ENCODE measurements at places on chromosomes 2 and 18.

DNA sequence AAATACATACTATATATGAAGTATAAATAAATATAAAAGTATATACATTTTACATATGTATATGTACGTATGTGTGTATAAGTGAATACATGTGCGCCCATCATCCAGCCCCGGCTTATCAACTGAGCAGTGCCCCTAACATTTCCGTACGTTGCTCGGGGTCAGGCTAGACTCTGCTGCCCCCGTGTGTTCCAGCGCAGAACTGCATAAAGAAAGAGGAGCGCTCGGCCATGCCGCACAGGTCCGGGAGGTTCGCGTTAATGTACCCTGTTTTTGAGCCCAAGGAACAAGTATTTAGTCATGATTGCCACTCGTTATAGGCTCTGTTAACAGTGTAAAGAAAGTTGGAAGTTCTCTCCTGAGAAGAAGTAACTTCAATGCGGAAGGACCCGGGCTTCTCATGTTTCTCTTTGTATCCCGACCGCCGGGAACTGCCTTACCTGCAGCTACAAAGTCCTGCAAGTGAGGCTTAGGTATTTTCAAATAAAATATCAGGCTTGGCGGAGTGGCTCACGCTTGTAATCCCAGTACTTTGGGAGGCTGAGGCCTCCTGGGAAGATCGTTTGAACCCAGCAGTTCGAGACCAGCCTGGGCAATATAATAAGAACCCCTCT is 55.7 kb downstream of the CD8B2 start:
- DNase-seq = peak; percentile 43

DNA sequence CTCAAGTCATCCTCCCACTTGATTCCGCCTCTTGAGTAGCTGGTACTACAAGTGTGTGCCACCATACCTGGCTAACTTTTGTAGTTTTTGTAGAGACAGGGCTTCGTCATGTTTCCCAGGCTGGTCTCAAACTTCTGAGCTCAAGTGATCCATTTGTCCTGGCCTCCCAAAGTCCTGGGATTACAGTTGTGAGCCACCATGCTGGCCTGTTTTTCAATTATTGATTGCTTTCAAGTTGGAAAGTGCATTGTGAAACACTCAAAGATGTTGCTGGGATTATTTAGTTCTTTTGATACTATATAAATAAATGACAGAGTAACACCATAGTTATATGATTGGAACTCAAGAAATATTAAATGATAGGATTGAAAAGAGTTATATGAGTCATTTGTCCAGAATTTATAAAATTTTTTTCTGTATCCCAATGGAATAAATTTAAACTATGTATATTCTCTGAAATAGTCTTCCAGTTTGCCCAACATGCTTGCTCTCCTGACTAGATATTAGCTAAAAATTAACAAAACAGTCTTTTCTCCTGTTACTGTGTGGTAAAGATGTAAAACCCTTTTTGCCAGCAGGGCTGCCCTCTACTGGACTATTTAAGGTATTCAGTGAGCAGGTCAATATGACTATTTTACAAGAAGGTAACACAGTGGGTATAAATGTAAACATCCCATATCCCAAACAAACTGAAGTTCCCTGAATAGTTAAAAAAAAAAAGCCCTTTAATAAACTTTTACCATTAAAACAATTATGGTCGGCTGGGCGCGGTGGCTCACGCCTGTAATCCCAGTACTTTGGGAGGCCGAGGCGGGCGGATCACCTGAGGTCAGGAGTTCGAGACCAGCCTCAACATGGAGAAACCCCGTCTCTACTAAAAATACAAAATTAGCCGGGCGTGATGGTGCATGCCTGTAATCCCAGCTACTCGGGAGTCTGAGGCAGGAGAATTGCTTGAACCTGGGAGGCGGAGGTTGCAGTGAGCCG is 42.7 kb downstream of the ACSL3 start:
- DNase-seq = peak; percentile 66

DNA sequence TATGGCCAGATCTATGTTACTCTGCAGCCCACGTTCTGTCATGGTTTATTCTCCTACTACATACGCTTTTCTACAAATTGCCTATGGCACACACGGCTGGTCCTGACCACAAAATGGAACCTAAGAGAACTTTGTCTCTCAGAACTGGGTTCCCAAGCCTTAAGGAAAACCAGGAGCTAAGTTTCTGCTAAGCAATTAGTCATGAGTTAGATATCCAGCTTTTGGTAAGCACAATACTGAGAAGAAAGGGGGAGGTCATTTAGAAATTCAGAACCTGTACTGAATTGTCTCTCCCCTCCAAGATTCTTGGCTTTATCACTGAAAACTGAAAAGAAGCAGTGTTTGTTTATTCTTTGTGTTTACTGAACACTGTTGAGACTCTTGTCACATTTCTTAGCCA is 283.5 kb upstream of the TANK start:
- DNase-seq = no peak

GRCh38 chr18:76866666-76867065 is 44.3 kb downstream of the ZNF236 start:
- DNase-seq = no peak

DNA sequence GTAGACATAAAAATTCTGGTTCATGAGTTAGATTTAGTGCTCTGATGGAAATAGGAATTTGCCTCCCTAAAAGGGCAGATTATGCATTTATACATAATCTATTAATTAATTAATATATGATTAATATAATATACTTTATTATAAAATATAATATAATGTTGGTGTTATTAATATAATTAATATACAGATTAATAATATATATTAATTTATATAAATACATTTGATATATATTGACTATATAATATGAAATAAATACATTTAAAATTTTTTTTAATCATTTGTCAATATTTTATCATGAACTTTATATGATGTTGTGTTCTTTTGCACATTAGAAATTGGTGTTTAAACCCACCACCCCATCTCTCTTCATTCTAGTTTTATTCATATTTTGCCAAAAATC is 652.1 kb upstream of the ZNF804A start:
- no peak for DNase-seq

- DNase-seq = no peak
Measured at GRCh38 chr18:54150226-54150625, 74.2 kb downstream of the MBD2 start.

DNA sequence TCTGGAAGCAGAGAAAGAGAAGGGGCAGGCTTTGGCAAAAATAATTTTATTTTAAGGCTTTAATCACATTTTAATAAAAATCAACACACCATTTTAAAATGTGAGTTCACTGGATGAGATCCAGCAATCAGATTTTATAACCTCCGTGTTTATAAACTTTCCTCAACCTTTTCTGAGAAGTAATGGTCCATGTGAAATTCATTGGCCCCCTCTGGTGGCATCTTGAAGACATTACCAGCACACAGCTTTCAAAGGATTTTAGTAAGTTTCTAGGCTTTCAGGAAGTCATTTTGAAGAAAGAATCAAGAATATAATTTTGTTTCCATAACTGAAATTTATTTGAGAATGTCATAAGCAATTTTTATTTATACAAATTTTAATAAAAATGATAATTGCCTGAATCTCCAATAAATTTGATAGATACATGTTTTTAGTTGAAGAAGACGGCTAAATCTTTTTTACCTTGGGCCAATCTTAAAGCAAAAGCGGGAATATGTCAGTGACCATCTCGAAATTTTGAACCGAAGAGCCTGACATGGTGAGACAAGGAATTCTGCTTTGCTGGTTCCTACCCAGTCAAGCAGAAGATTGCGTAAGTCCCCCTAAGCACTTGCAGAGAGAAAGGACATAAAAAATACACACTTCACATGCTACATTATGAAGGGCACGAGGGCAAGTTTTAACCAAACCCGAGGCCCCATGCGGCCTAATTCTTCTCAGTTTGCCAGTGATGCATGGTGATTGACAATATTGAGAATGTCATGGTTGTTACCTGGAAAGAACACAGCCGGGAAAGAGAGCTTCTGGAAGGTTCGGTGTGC is 128.4 kb upstream of the CBLN2 start:
- peak; percentile 28 for DNase-seq

- no peak for DNase-seq
Measured at GRCh38 chr18:12003894-12004293, 22.6 kb downstream of the IMPA2 start.

- DNase-seq = no peak
Measured at GRCh38 chr18:36275561-36275960, 22.0 kb upstream of the FHOD3 start.

DNA sequence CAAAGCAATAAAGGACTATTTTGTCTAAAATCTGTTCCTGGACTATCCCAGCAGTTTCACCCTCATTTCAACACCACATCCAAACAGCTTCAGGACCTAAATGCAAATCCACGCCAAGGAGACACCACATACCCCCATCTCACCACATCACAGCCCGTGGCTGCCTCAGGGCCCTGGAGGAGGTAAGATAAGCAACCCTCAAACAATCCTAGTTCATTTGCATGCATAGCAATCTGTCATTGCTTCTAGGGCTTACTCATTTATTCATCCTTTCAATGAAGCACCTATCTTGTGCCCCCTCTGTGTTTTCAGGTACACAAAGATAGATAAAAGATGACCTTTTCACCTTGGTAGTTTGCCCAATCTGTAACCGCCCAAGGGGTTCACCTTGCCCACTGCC is 86.5 kb downstream of the VSNL1 start:
- DNase-seq = no peak

GRCh38 chr2:222982909-222983265 is 69.1 kb upstream of the KCNE4 start:
- DNase-seq = no peak

DNA sequence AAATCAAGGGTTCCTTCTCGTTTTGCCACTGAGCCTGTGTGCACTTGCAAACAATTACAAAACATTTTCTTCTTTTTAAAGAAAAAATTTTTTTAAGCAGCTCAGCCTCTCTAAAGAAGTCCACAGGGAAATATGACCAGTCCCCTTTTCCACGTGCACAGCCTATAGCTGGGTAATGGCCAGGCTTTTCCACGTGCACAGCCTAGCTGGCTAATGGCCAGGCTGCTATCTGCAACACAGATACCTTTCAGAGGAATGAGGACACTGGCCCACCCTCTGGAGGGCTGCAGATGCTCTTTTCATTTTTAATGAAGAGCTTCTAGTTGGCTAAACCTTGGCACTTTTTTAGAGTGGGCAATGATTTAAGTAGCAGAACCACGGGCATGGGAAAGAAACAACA is 46.3 kb downstream of the ASB18 start:
- no peak for DNase-seq

DNA sequence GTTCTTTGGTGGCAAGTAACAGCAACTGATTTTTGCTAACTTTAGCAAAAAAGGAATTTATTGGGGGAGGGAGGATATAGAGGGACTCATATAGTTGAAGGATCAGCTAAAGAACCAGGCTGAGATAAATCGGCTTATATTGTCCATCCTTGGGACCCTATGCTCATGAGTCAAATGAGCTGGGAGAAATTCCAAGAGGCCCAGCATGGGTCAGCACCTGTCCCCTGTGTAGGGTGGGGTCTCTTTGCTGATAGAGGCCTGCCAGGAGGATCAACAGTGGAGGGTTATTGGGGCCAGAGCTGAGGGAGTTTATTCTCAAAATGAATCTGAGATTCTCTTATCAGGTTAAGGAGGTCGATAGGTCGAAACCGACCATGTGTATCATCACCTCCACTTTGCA is 97.2 kb downstream of the VAPA start:
- no peak for DNase-seq

DNA sequence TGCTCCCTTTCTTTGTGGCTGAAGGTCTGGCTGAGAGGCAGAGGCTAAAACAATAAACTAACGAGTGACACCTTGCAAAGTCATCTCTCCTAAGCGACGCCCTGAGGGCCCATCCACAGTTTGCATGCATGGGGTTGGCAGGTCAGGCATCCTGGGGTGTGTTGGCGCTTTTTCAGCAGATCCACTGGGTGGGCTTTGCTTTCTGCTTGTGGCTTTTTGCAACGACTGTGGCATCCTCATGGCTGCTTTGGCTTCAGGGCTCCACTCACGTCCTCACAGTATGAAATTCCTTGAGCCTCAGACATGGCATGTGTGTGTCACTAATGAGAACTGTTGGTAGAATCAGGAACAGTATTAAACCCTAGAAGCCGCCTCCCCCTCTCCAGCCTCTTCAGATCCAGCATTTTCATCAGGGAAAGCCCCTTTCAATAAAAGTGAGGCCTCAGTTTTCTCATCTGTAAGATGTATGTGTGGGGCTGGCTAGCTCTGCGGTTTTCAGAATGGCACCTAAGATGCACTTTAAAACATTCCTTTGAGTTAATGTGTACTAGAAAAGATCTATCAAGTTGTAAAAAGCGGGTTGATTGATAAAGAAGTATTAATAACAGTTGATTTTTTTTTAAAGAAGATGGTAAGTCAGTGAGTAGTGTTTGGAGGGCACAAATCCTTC is 72.5 kb downstream of the SH3BP4 start:
- DNase-seq = no peak

DNA sequence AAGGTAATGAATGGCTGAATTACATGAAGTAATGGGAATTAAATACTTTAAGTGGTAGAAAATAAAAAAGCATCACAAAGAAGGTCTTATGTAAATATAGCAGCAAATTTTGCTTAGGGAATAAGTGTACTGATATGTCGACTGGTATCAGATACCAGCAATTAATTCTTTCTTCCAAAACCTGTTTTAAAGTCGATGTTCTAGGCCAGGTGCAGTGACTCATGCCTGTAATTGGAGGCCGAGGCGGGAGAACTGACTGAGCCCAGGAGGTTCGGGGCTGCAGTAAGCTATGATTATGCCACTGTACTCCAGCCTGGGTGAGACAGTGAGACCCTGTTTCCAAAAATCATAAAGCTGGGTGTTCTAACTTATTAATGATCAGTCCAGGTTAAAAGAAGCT is 30.3 kb downstream of the SP3 start:
- no peak for DNase-seq

DNA sequence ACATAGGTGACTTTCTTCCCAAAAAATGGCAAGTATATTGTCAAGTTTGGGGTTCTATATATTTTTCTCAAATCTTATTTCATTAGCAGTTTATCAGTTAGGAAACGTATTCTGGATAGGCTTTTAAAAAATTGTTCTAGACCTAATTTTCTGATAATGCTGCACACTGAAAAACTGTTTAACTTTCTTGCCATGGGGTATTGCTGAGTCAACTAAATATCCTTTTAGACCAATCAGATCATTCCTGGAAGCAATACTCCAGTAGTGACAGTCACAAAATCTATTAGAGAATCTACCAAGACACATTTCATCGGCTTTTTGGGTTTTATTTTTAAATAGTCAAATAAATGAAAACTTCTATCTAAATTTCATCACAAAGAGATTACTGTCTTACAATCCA is 440.6 kb downstream of the LRRTM4 start:
- DNase-seq = no peak

GRCh38 chr2:160630801-160631590 is 137.4 kb upstream of the RBMS1 start:
- DNase-seq = no peak

DNA sequence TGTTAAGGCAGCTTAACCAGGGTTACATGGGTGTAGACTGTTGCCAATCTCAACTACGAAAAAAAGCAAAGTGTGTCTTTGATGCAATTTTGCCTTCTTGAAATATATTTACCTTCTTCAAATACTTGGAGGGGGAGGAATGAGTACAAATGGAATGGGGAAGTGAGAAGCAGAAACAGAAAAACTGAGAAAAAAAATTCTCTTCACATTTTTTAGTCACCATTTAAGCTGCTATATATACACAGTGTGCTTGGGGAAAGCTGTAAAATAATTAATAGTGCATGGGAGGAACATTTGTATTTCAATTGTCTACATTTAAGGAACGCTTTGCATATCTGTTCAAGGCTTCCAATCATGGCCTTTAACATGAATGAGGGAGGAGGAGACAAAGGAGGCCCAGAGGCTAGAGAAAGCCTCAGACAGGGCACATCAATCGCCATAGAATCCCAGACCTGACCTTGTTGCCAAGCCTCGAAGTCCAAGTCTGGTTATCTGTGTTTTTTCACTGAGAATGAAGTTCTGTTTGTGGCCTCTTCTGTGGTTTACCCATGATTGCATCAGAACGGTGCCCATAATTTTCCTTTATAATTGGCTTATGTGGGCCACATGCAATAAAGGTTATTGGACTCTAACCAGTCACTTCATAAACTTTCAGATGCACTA is 158.6 kb downstream of the PIK3C3 start:
- DNase-seq = peak; percentile 6
